Colonic mucosa (tissue), 4 donors: ENCODE measurements at places on chromosomes 11 and 22.

DNA sequence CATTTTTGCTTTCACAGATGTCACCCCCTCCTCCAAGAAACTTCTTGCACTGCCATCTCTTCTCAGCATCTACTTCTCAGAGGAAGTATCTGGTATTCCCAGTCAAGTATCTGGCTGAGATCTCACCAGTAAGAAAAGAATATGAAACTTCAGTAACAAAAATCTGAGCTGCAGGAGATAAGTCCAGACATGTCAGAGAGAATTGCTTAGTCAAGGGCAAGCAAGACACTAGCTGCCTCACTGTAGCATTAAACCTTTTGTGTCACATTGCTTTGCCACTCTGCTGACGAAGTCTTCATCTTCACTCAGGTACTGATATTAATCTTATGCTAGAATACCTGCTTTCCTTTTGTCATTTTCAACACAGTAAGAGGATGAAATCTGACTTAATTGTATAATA lies 70.6 kb upstream of the ZC3H12C start:
- H3K36me3 ChIP-seq = no peaks in the 10 kb centered on the region
- H3K4me1 ChIP-seq = no peaks in the 10 kb centered on the region
- H3K4me3 ChIP-seq = no peak overlapping the region
- DNase-seq = no peak
- no peak overlapping the region for H3K27ac ChIP-seq

DNA sequence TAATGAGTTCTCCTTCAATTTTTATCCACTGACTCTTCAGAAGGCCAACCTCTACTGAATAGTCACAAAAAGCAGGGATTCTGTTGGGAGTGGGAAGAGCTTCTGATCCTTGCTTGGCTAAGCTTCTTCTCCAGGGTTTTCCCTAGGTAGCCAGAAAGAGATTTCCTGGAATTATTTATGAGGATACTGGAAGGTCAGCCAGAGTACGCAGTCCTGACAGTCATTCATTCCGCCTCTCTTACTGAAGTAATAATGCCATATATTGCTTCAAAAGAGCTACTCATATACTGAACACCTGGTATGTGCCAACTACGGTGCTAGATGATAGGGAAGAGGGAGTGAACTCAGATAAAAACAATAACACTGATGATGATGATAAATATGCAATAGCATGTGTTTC lies 116.1 kb downstream of the CCDC34 start:
- no peak for DNase-seq
- no peak overlapping the region for H3K4me3 ChIP-seq
- no peaks in the 10 kb centered on the region for H3K36me3 ChIP-seq
- no peaks in the 10 kb centered on the region for H3K4me1 ChIP-seq

DNA sequence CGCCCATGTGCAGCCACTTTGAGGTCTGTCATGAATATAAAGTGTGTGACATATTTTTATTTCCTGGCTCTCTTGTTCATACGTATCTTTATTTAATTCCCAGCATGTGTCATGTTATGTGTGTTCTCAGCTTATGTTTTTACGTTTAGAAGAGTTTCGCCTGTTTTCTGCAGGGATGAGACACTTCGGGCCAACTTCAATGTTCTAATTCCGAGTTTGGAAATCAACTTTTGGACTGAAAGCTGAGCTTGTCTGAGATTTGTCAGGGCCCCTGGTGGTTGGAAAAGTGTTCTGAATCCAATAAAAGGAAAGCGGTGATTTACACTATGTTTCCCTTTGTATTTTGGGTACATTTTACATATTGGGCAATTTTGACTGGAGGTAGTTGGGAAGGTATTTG lies 810.7 kb downstream of the TBC1D22A start:
- no peaks in the 10 kb centered on the region for H3K4me1 ChIP-seq
- no peaks in the 10 kb centered on the region for H3K27me3 ChIP-seq

GRCh38 chr11:3169255-3170043 lies 4.3 kb upstream of the OSBPL5 start:
- peaks cover 19% of the 10 kb centered on the region for H3K27me3 ChIP-seq
- H3K36me3 ChIP-seq = no peaks in the 10 kb centered on the region
- peak overlapping the region; percentile 23 for H3K4me3 ChIP-seq
- DNase-seq = no peak
- H3K4me1 ChIP-seq = peaks cover 4% of the 10 kb centered on the region

GRCh38 chr11:29485641-29486040 lies 531.2 kb downstream of the KCNA4 start:
- no peaks in the 10 kb centered on the region for H3K27me3 ChIP-seq
- no peak overlapping the region for H3K4me3 ChIP-seq
- H3K4me1 ChIP-seq = no peaks in the 10 kb centered on the region
- no peak overlapping the region for H3K27ac ChIP-seq
- no peak for DNase-seq
- H3K36me3 ChIP-seq = no peaks in the 10 kb centered on the region

GRCh38 chr22:33221568-33221967 lies 163.4 kb upstream of the SYN3 start:
- no peaks in the 10 kb centered on the region for H3K4me1 ChIP-seq
- DNase-seq = no peak
- no peak overlapping the region for H3K27ac ChIP-seq
- H3K27me3 ChIP-seq = no peaks in the 10 kb centered on the region
- H3K4me3 ChIP-seq = no peak overlapping the region
